IMR-90 (cell line): ENCODE measurements at places on chromosomes 5 and 9. TPM values are rescaled to one million over a fixed set of nuclear protein-coding genes. Genes with fewer than 3 reads are reported as not detected.

The GNPDA1 gene
- polyA plus RNA-seq: 19.6 and 23.1 TPM in 2 replicates

DNA sequence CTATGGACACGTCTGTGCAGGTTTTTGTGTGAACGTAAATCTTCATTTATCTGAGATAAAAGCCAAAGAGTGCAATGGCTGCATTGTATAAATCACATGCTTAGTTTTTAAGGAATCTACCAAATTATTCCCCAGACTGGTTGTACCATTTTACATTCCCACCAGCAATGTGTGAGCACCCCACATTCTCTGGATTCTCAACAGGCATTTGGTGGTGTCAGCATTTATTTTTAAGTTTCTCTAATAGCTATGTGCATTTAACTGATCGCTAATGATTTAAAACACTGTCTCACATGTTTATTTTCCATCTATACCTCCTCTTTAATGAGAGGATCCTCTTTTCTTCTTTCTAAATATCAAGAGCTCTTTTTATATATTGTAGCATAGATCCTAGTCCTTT is 13.9 kb upstream of the ANKRD18A start:
- DNase-seq: no peak

The DOCK2 gene
- 0.47 and 0.72 TPM in 2 replicates for polyA plus RNA-seq

DNA sequence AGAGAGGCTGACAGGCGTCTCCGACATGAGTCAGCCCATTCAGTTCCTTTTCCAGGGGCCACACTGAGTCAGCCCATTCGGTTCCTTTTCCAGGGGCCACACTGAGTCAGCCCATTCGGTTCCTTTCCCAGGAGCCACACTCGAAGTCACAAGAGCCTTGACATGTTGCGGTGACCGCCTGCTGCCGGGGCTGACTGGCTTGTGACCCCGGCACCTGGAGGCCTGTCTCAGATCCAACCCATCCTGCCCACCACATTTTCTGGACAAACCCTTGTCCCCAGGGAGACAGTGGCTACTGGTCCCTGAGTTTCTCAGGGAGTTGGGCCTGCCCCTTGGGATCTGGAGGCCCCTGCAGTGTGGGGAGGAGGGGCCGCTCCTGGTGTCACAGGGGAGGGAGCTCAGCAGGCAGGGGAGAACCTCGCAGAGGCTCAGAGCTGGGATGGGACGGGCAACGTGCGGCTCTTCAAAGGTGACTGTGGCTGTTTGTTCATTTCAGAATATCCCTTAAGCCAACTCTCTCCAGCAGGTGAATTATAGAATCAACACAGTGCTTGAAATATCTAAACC is 40.5 kb upstream of the LPCAT1 start:
- peak; percentile 30 for DNase-seq
